ENCODE measurements at places on chromosomes 5 and 9.

DNA sequence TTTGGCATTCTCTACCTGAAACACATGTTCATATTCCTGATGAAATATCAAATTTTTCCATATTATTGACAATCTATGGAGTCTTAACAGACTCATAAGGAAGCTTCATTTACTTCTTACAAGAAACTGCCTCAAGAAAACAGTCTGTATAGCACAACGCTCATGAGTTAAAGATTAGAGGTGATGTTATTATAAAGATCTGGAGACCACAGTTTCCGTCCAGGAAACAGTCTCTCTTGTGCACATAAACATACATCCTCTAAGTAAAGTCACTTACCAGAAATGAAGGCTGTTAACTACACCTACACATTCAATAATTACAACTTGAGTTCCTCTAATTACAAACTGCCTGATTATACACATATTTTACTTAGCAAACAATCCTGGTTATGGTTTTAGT is 86.9 kb downstream of the RAPGEF6 start:
- no peak for DNase-seq

GRCh38 chr5:126054577-126055347 is 368.4 kb upstream of the GRAMD2B start:
- no peak for DNase-seq

GRCh38 chr9:118271936-118272335 is 567.7 kb downstream of the TLR4 start:
- DNase-seq = no peak

- DNase-seq = peak; percentile 38
Observed at GRCh38 chr5:140131967-140132409, 6.3 kb downstream of the IGIP start.

DNA sequence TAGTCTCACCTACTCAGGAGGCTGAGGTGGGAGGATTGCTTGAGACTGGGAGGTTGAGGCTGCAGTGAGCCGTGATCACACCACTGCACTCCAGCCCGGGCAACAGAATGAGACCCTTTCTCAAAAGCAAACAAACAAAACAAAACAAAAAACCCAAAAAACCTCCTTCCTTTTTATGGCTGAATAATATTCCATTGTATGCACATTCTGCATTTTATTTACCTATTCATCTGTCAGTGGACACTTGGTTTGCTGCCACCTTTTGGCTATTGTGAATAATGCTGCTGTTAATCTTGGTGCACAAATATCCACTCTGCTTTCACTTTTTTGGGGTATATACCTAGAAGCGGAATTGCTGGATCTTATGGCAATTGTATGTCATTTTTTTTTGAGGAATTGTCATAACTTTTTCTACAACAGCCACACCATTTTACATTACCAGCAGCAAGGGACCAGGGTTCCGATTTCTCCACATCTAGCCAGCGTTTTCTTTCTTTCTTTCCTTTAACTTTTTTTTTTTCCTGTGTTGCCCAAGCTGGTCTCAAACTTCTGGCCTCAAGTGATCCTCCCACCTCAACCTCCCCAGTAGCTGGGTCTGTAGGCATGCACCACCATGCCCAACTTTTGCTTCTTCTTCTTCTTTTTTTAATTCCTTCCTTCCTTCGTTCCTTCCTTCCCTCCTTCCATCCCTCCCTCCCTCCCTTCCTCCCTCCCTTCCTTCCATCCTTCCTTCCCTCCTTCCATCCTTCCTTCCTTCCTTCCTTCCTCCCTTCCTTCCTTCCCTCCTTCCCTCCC is 30.6 kb downstream of the NKX2-5 start:
- no peak for DNase-seq

- DNase-seq = no peak
Observed at GRCh38 chr5:8340261-8340660, 471.3 kb downstream of the MTRR start.

DNA sequence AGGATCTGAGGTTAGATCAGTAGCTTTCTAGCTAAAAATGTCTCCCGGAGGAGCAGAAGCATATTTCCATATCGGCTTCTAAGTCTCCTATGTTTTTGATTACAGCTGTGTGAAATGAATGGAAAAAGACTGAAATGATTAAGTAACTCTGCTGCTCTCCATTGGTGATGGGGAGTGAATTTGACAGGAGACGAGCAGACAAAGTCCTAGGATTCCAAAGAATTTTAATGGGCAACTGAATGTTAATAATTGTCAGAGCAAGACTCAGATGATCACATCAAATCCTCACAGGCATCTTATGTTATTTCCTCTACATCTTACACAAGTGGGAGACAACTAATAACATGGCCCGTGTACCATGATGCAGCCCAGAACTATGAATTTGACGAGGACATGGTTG is 66.8 kb downstream of the LIX1 start:
- no peak for DNase-seq

- peak; percentile 75 for DNase-seq
Observed at GRCh38 chr9:123353984-123354591, 1.9 kb upstream of the CRB2 start.

DNA sequence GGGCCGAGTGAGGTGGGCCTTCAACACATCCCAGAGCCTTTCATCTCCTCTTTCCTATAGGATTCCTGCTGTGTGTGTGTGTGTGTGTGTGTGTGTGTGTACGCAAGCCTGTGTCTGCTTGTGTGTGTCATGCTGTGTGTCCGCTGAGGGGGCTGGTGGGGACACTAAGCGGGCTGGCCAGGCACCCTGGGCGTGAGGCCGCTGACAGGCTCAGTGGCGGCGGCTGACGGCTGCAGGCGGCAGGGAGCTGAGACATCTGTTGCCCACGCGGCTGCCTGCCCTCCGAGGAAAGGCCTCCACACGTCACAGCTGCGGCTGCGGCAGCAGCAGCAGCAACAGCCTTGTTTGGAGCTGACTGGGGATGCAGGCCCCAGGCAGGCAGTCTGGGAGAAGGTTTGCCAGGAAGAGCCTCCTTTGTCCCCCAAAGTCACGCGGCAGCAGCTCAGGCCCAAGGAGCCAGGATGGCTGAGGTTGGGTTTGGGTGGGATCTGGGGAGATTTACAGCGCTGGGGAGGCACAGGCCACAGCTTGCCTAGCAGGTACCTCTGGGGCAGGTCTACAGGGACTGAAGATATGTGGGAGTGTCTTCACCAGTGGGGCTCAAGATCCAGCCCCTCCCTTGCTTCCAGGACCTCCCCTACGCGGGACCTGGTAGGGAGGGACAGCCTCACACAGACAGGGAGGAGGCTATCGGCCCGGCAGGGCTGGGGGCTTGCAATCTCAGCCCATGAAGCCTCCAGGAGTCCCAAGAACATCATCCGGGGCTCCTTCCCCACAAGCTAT is 1.8 kb downstream of the PDLIM4 start:
- peak; percentile 37 for DNase-seq

DNA sequence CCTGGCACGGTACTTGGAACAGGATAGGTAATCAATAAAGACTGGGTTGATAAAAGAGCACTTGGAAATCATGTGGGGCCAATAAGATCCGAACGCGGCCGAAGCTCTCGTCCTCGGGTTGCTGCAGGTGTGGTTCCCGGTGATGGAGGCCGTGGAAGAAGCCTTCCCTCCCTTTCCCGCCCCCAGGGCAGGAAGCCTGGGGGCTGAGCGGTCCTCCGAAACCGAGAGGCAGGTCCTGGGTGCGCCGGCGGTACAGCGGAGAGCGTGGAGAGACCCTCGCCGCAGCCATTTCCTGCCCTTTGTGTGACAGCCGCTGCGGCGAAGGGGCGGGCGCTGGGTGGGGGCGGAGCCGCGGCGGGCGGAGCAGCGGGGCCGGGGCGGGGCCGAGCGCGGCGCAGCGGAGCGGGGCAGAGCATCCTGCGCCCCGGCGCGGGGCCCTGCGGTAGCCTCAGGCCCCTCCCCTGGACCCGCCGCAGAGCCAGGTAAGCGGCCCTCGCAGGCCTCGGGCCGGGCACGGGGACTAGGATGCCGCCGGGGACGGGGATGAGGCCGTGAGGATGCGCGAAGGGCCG is at the start of gene CYFIP2:
Gene CYFIP2 (plus strand): TSS at position 410 of the 572 bp plus-strand sequence. CDS start 19,239 bp downstream, outside the sequence.
- DNase-seq = peak; percentile 92

GRCh38 chr5:73118391-73118973 is 1.9 kb upstream of the TMEM171 start:
- DNase-seq = no peak

DNA sequence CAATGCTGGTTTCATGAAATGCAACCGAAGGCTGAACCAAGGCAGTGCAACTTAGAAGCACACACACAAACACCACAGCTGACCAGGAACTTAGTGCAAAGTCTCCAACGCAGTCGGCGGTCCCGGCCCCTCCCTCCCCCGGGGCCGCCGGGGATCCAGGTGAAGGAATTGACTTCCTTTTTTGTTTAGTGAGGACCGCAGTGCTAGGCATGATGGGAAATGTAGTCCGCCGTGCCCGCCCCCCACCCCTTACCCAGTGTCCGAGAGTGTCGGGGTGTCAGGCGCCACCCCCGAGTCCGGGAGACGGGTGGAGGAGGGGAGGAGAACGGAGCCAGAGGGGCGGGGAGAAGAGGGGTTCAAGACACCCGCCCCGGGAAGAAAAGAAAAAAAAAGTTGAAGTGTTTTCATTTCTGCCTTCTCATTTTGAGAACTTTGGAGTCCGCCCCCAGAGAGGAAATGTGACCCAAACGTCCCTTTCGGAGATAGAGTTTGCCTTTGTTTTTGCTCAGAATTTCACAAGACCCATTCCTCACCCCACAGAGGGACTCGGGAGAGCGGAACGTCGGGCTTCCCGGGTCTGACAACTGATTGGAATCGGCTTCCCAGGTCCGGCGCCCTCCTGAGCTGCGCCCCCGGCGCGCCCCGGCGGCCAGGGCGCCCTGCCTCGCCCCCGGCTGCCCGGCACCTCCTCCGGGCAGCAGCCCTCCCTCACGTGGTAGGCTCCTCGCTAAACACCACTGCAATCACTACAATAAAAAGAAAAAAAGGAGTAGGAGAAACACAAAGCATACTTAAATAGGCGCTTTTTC is 2.0 kb downstream of the IER5L start:
- DNase-seq = peak; percentile 86

DNA sequence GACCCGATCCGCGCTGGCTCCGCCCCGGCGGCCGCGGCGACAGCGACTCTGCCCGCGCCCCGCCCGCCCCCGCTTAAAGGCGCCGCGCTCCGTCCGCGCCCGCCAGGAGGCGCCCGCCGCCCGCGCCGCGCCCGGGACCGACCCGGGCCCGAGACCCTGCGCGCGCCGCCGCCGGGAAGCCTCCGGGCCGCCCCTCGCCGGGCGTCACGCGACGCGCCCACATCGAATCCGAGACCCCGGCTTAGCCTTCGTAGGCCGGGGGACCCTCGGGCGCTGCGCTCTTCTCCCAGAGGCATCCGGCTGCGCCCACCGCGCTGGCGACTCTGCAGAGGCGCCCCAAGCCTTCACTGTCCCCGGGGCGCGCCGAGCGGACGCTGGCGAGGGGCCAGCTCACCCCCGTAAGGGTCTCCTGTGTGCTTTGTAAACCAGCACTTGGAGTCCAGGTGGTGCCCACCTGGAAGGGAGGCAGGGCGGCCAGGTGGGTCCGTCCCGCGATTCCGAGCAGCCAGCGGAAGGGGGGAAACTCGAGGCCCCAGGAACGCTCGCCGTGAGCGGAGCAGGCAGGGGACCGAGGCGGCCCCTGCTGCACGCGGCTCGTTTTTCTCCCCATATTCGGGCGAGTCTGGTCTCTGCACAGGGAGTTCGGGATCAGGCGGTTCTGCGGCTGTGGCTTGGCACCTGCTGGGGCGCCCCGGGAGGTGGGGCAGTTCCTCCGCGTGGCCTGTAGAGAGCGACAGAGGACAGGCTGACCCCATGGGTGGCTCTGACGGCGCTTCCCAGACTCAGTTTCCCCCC is 423 bp upstream of the ABCA2 start:
- peak; percentile 80 for DNase-seq

GRCh38 chr9:135605238-135605781 is 34.0 kb downstream of the GLT6D1 start:
- DNase-seq = peak; percentile 22

- DNase-seq = no peak
Observed at GRCh38 chr5:107517185-107518033, 153.3 kb downstream of the EFNA5 start.

GRCh38 chr5:150464554-150465012 is 15.0 kb upstream of the RPS14 start:
- no peak for DNase-seq

GRCh38 chr5:55134053-55134722 is 25.8 kb upstream of the GPX8 start:
- DNase-seq = peak; percentile 81

- DNase-seq = peak; percentile 18
Observed at GRCh38 chr5:180641566-180641900, 7.9 kb downstream of the FLT4 start.

GRCh38 chr9:108933231-108933717 is 650 bp downstream of the ELP1 start:
- no peak for DNase-seq

GRCh38 chr5:172925336-172925948 is 33.8 kb upstream of the RPL26L1 start:
- no peak for DNase-seq

DNA sequence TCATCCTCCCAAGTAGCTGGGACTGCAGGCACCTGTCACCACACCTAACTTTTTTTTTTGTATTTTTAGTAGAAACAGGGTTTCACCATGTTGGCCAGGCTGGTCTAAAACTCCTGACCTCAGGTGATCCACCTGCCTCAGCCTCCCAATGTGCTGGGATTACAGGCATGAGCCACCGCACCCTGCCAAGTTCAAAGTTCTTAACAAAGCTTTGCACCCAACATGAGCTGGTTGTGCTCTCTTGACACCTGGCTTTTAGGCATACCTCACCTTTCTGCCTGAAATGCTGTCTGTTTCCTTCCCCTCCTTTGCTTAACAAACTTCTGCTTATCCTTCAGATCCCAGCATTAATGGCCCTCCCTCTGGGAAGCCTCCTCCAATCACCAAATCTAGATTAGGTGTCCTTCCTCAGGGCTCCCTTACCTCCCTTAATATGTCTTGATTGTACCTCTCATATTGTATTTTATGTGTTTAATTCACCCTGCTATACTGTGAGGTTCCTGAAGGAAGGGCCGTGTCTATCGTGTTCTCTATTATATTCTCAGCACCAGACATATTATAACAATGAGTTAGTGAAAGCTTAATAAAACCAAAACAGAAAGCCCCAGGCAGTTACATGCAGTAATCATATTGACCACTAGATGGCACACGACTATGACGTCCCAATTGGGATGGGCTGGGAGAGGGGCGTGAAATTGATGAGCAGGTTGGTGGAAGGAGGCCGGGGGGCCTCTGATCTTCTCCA is 62.9 kb upstream of the PPARGC1B start:
- DNase-seq = peak; percentile 41

- DNase-seq = no peak
Observed at GRCh38 chr5:109412981-109413402, 3.2 kb upstream of the PJA2 start.

DNA sequence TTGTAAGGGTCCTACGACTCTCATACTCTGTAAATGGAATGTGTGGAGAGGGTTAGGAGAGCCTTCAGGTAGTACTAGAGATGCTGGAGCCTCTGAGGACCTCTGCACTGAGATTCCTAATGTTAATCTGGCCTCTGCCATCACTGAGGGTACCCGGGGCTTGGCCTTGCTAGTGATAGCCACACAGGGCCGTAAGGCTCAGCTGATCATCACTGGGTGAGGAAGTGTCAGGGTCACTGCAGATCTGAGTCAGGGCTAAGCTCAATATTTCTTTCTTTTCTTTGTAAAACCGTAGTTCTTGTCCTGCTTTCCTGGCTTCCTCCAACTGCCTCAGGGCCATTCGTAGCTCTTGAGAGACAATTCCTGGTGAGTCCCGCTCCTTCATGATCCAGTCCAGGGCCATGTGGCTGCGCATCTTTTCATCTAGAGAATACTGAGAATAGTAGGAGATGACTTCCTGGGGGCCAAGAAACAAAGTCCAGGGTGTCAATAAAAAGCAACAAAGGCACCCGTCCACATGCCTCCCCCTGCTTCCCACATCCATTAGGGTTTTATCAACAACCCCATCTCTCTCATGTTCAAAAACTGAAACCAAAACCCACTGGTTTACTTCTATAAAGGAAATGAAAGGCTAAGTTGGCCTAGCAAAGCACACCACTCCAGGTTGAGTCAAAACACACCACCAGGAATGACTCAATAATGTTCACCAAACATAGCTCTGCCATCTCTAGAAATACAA is 47.7 kb downstream of the LIX1 start:
- peak; percentile 76 for DNase-seq
